ENCODE measurements at places on chromosomes 4 and X.

GRCh38 chrX:9372866-9373265 is 92.0 kb upstream of the TBL1X start:
- DNase-seq: no peak

GRCh38 chr4:66577922-66578321 is 907.6 kb upstream of the EPHA5 start:
- no peak for DNase-seq

DNA sequence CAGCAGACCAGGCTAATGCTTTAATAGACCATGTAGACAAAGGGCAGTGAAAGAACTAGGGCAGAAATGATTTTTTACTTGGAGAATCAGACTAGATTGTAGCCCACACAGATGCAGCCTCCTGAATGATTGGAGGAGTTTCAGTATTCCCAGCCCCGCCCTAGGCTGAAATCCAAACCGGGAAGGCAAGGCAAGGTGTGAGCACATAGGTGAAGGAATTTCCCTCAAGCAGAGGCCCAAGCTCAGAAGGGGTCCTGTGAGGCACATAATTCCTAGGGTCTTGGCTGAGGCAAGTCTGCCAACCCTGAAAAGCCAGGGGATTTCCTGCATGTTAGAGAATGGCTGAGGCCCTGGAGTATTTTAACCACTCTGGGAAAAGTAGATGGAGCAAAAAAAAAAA is 56.4 kb upstream of the PAK3 start:
- no peak for DNase-seq

DNA sequence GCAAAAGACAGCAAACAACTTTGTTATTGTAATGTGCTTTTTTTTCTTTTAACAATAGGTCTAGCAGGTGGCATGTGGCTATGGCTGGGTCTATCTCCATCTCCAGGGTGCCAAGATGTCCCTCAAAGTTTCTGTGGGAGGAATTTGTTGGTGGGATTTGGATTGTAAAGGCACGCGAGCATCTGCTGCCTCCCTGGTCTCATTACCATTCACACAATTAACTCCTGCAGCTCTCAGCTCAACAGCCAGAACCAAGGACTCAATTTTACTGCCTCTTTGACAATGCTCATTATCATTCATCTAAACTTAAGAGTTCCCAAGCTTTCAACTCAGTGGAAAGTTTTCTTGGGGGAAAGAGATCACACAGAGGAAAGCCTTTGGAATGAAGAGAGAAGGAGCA is 10.9 kb upstream of the PCDH18 start:
- no peak for DNase-seq

GRCh38 chrX:74788545-74789086 is 136.6 kb downstream of the NEXMIF start:
- DNase-seq: no peak

GRCh38 chr4:18698119-18698883 is 676.7 kb upstream of the LCORL start:
- DNase-seq: no peak

- DNase-seq: no peak
These were observed 2.4 kb upstream of the FTSJ1 start for GRCh38 chrX:48473704-48473990.

Data from hippocampal formation (tissue), 2 donors.